ENCODE measurements at places on chromosomes 5 and 9.

- DNase-seq, result no peak
Observed at GRCh38 chr5:158177146-158177545, 318.2 kb upstream of the CLINT1 start.

DNA sequence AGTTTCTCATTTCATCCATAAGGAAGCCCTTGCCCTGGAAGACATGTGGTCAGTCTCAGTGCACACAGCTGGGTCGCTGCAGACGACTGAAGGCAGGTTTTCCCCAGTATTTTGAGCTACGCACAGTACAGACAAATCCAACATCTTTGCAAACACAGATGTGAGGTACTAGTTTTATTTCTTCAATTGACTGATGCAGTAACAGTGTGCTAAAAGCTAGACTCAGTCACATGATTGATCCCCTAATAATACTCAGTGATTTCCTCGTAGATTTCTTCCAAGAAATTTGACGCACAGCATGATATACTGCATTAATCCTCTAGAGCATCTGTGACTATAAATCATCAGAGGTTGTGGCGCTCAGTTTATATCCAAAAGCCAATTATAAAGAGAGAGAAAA, 346.1 kb downstream of the DIRAS2 start:
- DNase-seq, result no peak

GRCh38 chr5:91484662-91485061, 101.5 kb upstream of the ARRDC3 start:
- DNase-seq, result no peak

DNA sequence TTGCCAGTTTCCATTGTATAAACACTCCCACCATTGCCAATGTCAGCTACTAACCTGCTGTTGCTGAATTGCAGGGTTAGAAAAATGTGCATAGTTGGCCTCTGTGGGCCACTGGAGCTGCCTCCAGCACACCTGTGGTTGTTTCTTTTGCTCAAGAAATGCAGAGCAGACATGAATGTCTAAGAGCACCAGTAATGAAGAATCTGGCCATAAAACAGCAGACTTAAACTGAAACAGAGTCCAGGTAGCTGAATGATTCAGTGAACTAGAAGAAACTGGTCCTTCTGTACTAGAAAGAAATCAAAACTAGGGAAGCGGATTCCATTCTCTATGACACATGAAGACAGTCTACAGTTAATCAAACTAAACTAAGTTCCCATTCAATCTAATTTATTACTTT, 48.2 kb downstream of the NUDT12 start:
- DNase-seq, result no peak

DNA sequence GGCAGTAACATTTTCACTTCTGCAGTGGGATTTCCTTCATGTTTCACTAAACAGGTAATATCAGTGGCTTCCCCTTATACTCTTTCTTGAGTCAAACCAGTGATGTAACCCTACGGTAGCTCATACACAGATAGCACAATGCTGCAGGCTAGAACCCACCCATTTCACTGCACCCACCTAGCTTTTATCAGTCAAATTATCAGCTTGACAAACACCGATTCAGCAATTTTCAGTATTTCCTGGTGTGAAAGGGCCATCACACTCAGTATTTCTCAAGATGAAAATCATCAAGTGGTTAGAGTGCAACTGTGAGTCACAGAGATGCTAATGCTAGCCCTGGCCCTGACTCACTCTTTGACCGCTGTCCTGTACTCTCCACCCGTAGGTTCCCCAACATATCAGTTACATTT, 242.3 kb upstream of the PTGER4 start:
- peak; percentile 47 for DNase-seq

- DNase-seq, result no peak
Observed at GRCh38 chr5:59279979-59280378, 613.5 kb downstream of the PDE4D start.

GRCh38 chr9:8751406-8751930, 951.9 kb upstream of the DMAC1 start:
- DNase-seq, result no peak

GRCh38 chr5:58491216-58491892, at the start of gene GAPT:
TSS of gene GAPT (plus strand) at chr5:58491435. CDS start at chr5:58494537, 3,102 bp downstream.
- DNase-seq, result peak; percentile 19

GRCh38 chr5:162929104-162929503, 508.3 kb upstream of the CCNG1 start:
- no peak for DNase-seq

Measured in GM10248 (cell line).